ENCODE measurements at places on chromosomes 1 and 21. TPM values are rescaled to one million over a fixed set of nuclear protein-coding genes. Genes with fewer than 3 reads are reported as not detected.

- no peaks in the 10 kb centered on the region for H3K27me3 ChIP-seq
- H3K36me3 ChIP-seq: no peaks in the 10 kb centered on the region
- H3K4me1 ChIP-seq: no peaks in the 10 kb centered on the region
- no peak overlapping the region for H3K4me3 ChIP-seq
- no peak for DNase-seq
- no peak overlapping the region for H3K27ac ChIP-seq
These were observed 79.2 kb downstream of the UBIAD1 start for GRCh38 chr1:11352058-11352715.

DNA sequence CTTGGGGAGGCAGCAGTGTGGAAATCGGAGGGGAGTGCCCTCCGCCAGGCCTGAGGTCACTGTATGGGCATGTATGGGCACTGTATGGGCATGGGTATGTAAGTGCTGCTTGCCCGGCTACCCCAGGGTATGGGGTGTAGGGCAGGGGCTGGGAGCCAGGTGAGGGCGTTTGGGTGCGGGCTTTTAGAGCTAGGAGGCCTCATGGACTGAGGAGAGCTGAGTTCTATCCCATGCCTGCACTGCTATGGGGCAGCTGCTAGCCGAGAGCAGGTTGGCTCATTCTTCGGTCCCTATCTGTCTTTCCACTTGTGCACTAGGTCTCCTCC, 5.3 kb downstream of the PKLR start:
- H3K36me3 ChIP-seq: no peaks in the 10 kb centered on the region
- no peak for DNase-seq
- no peak overlapping the region for H3K27ac ChIP-seq
- H3K27me3 ChIP-seq: no peaks in the 10 kb centered on the region
- no peaks in the 10 kb centered on the region for H3K4me1 ChIP-seq
- H3K4me3 ChIP-seq: no peak overlapping the region

The TEKT2 gene
- 0.71 TPM for total RNA-seq

GRCh38 chr1:180926164-180926981, 13.7 kb downstream of the KIAA1614 start:
- no peak overlapping the region for H3K27ac ChIP-seq
- DNase-seq: peak; percentile 13
- no peaks in the 10 kb centered on the region for H3K4me1 ChIP-seq
- no peaks in the 10 kb centered on the region for H3K27me3 ChIP-seq

The DISP3 gene
- total RNA-seq: 0.28 TPM

The ACBD3 gene
- 24.4 TPM for total RNA-seq

The TMPRSS2 gene
- total RNA-seq: not detected

GRCh38 chr1:8011016-8011415, 15.1 kb downstream of the ERRFI1 start:
- H3K27me3 ChIP-seq: no peaks in the 10 kb centered on the region
- no peaks in the 10 kb centered on the region for H3K36me3 ChIP-seq
- H3K27ac ChIP-seq: no peak overlapping the region
- no peaks in the 10 kb centered on the region for H3K4me1 ChIP-seq
- no peak for DNase-seq
- no peak overlapping the region for H3K4me3 ChIP-seq

GRCh38 chr1:33298623-33299277, 22.1 kb downstream of the A3GALT2 start:
- DNase-seq: peak; percentile 35
- H3K27me3 ChIP-seq: no peaks in the 10 kb centered on the region
- peaks cover 44% of the 10 kb centered on the region for H3K36me3 ChIP-seq
- H3K4me1 ChIP-seq: peaks cover 10% of the 10 kb centered on the region

The TIE1 gene
- 0.19 TPM for total RNA-seq

The PLPPR4 gene
- total RNA-seq: not detected

- H3K36me3 ChIP-seq: no peaks in the 10 kb centered on the region
- H3K4me3 ChIP-seq: no peak overlapping the region
- no peaks in the 10 kb centered on the region for H3K27me3 ChIP-seq
- H3K4me1 ChIP-seq: no peaks in the 10 kb centered on the region
- H3K27ac ChIP-seq: no peak overlapping the region
These were observed 2.2 kb upstream of the GBP6 start for GRCh38 chr1:89361681-89362080.

GRCh38 chr1:10909697-10910680, 102.5 kb upstream of the TARDBP start:
- H3K27me3 ChIP-seq: no peaks in the 10 kb centered on the region
- DNase-seq: peak; percentile 71
- no peak overlapping the region for H3K27ac ChIP-seq

- H3K4me1 ChIP-seq: no peaks in the 10 kb centered on the region
- H3K36me3 ChIP-seq: no peaks in the 10 kb centered on the region
- H3K4me3 ChIP-seq: no peak overlapping the region
These were observed 80.5 kb upstream of the KIF26B start for GRCh38 chr1:245074232-245074747.

The ASCL5 gene
- 0.56 TPM for total RNA-seq

The TEDDM1 gene
- total RNA-seq: not detected

GRCh38 chr1:183023146-183023600, at the start of gene LAMC1:
Gene LAMC1, plus strand, starts transcription at chr1:183023420. Its CDS starts 297 bp downstream, at chr1:183023717.
- no peak within 1 kb of the TSS for H3K27ac ChIP-seq
- peak; percentile 29 for DNase-seq
- peak within 1 kb of the TSS; percentile 22 for H3K4me3 ChIP-seq
- peaks cover 6% of the 10 kb centered on the region for H3K4me1 ChIP-seq
- H3K36me3 ChIP-seq: no peaks in the 10 kb centered on the region

GRCh38 chr1:38489844-38490270, 369.7 kb downstream of the RRAGC start:
- no peaks in the 10 kb centered on the region for H3K36me3 ChIP-seq
- DNase-seq: peak; percentile 26
- no peak overlapping the region for H3K27ac ChIP-seq
- no peaks in the 10 kb centered on the region for H3K27me3 ChIP-seq

DNA sequence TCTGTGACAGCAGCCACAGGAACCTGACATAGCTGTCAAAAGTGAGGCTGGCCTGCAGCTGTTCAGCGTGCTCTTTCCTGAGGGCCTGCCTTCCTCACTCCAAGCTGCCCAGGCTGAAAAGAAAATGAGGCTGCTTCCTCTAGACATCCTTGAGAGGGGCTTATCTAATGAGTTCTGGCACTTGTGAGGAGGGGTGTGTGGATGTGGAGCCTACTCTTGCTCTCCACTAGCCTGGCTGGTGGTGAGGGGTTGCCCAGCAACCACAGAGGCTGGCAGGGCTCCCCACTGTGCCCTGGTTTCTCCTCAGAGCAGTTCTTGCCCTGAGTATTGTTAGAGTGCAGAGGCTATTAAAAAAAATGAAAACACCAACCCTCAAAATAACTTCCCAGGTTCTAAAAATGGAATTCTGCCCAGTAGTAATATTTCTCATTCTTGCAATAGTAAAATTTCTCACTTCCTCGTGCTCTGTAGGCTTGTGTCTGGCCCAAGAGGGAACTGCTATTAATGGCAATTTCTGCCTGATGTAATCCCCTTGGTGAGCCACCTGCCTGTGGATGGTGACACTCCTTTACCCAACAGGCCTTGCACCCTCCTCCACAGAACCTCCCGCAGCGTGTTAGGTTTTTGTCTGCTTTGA, 52.6 kb upstream of the EPS8L3 start:
- H3K36me3 ChIP-seq: no peaks in the 10 kb centered on the region
- no peaks in the 10 kb centered on the region for H3K4me1 ChIP-seq
- H3K27me3 ChIP-seq: no peaks in the 10 kb centered on the region
- no peak overlapping the region for H3K27ac ChIP-seq

- no peaks in the 10 kb centered on the region for H3K4me1 ChIP-seq
- H3K36me3 ChIP-seq: no peaks in the 10 kb centered on the region
- no peak overlapping the region for H3K4me3 ChIP-seq
- no peak overlapping the region for H3K27ac ChIP-seq
These were observed 29.6 kb downstream of the DEGS1 start for GRCh38 chr1:224212618-224213061.

- DNase-seq: no peak
- no peak overlapping the region for H3K27ac ChIP-seq
- H3K4me3 ChIP-seq: no peak overlapping the region
- H3K4me1 ChIP-seq: no peaks in the 10 kb centered on the region
- no peaks in the 10 kb centered on the region for H3K36me3 ChIP-seq
These were observed 376.5 kb downstream of the LRRIQ3 start for GRCh38 chr1:73821520-73821919.

DNA sequence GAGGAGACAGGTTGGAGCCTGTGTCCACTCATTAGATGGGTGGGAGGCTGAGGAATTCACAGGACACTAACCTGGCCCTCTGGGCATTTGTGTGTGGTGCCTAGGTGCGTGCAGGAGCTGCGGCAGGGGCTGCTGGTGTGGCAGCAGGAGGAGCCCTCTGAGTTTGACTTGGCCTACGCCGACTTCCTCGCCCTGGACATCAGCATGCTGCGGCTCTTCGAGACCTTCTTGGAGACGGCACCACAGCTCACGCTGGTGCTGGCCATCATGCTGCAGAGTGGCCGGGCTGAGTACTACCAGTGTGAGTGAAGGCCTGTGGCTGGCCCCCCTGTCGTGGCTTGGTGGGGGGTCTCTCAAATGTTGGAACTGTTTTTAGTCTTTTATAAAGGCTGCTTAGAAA, 3.6 kb downstream of the XKR8 start:
- no peak overlapping the region for H3K4me3 ChIP-seq
- DNase-seq: no peak
- peaks cover 53% of the 10 kb centered on the region for H3K36me3 ChIP-seq
- H3K27me3 ChIP-seq: no peaks in the 10 kb centered on the region

The BMP8B gene
- 0.17 TPM for total RNA-seq

DNA sequence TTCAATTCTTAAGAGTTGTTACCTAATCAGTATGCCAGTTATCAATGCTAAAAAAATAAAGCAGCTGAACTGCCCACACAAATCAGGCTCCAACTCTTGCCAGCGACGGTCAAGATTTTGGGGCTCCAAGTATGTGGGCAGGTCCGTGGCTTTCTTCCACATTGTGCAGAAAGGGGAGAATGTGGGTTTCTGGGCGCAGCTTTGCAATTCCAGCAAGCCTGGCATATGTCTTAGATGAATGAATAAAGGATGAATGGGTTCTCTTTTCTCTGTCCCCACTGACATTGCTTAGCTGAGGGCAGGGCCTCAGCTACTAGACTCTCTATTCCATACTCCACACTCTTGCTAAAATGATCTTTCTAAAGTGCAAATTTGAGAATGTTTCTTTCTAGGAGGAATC, 42.4 kb downstream of the NENF start:
- H3K27me3 ChIP-seq: no peaks in the 10 kb centered on the region
- H3K27ac ChIP-seq: no peak overlapping the region
- H3K4me3 ChIP-seq: no peak overlapping the region

DNA sequence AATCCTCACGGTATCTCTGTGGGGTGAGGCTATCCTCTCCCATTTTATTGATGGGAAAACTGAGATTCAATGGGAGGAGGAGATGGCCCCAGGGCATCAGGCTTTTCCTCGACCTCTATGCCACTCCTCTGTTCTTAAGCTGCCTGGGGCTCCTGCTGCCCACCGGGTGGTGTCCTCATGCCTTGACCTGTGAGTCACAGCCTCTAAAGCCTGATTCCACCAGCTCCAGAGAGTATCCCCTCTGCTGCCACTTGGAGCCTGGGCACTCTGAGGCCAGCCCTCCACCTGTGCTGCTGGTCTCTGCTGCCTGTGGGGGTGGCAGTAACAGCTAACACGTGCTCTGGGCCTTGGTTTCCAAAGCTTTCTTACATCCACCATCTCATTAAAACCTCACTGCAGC, 241.2 kb downstream of the TRABD2B start:
- peaks cover 4% of the 10 kb centered on the region for H3K27me3 ChIP-seq
- H3K36me3 ChIP-seq: no peaks in the 10 kb centered on the region
- H3K4me3 ChIP-seq: no peak overlapping the region
- no peak overlapping the region for H3K27ac ChIP-seq
- no peak for DNase-seq
- no peaks in the 10 kb centered on the region for H3K4me1 ChIP-seq

DNA sequence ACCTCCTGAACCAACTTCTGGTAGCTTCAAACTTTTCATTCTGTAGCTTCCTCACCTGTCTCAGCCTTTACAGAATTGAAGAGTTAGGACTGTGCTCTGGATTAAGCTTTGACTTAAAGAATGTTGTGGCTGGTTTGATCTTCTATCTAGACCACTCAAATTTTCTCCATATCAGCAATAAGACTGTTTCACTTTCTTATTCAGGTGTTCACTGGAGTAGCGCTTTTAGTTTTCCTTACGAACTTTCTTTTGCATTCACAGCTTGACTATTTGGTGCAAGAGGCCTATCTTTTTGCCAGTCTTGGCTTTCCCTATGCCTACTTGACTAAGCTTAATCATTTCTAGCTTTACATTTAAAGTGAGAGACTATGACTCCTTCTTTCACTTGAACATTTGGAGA, 31.5 kb downstream of the FGGY start:
- peaks cover 3% of the 10 kb centered on the region for H3K4me1 ChIP-seq
- DNase-seq: no peak
- H3K27ac ChIP-seq: no peak overlapping the region
- H3K4me3 ChIP-seq: no peak overlapping the region
- H3K27me3 ChIP-seq: no peaks in the 10 kb centered on the region

The KRTAP13-2 gene
- not detected for total RNA-seq

GRCh38 chr1:48246727-48247126, 24.2 kb downstream of the SLC5A9 start:
- no peaks in the 10 kb centered on the region for H3K4me1 ChIP-seq
- no peaks in the 10 kb centered on the region for H3K36me3 ChIP-seq
- no peak for DNase-seq
- H3K27me3 ChIP-seq: no peaks in the 10 kb centered on the region
- no peak overlapping the region for H3K27ac ChIP-seq

The FCMR gene
- total RNA-seq: 903 TPM

The OXCT2 gene
- total RNA-seq: 0.24 TPM

GRCh38 chr1:243414152-243414494, 158.3 kb downstream of the SDCCAG8 start:
- no peaks in the 10 kb centered on the region for H3K4me1 ChIP-seq
- H3K4me3 ChIP-seq: no peak overlapping the region
- H3K27me3 ChIP-seq: no peaks in the 10 kb centered on the region
- no peak for DNase-seq

DNA sequence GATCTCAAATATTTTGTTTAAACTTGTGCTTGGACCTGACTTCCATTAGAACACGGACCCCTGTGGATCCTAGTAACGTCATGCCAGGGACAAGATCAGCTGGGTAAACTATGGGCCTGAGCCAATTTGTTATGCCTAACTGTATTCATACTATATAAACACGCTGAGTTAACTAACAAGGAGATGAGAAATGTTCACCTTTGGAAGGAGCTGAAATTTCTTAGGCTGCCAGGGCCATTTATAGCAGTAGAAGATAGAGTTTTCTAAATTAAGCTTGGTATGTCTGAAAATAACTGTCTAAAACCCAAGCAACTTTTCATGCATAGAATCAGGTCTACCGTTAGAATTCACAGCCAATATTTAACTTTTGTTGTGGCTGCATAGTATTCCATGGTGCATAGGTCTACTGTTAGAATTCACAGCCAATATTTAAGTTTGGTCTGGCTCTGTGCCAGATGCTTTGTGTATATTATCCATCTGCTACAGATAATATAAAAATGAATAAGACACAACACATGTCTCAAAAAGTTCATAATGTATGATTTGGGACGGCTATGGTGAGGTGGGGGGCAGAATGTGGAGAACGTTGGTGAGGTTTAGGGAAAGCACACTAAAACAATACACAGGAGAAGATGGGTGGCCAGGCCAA, 61.5 kb downstream of the NMNAT2 start:
- no peaks in the 10 kb centered on the region for H3K4me1 ChIP-seq
- H3K27me3 ChIP-seq: no peaks in the 10 kb centered on the region
- no peaks in the 10 kb centered on the region for H3K36me3 ChIP-seq
- no peak overlapping the region for H3K27ac ChIP-seq
- DNase-seq: no peak
- no peak overlapping the region for H3K4me3 ChIP-seq

Measured in naive thymus-derived CD4-positive, alpha-beta T cell (primary cell).